ENCODE measurements at places on chromosomes 4 and X.

- no peak for DNase-seq
Observed at GRCh38 chr4:152081024-152081423, 320.2 kb upstream of the GATB start.

GRCh38 chr4:6878451-6879059, 31.1 kb upstream of the TBC1D14 start:
- DNase-seq: no peak

DNA sequence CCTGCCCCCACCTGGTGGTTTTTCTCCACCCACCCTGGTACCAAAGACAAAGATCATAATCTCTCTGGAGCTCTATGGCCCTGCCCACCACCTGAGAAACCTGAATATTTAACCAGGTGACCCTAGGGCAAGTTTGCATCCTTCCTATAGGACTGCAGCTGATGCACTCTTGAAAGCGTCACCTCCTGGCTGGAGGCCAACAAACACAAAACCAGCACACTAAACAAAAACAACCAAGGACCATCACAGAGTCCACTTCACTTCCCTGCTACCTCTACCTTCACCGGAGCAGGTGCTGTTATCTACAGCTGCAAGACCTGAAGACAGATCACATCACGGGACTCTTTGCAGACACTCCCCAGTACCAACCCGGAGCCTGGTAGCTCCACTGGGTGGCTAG, 296.7 kb upstream of the FGF13 start:
- DNase-seq: no peak

GRCh38 chr4:25367004-25367621, 9.9 kb upstream of the ANAPC4 start:
- no peak for DNase-seq

DNA sequence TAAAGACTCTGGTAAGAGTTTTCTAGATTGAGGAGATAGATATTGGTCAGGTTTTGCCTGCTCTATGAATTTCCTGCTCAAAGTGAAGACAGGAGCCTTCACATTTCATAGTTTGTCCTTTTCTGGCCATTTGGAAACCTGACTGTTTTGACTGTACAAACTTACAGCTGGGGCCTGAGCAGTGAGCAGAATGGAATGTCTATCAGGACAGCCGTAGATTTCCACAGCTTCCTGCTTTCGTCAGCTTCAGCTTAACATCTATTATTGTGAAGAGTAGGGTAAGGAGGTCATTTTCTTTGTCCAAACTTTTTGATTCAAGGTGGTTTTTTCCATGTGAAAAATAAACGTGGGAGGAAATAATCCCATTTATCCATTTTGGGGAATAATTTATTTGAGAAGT, 124.3 kb upstream of the DIPK2B start:
- DNase-seq: no peak

- DNase-seq: no peak
Observed at GRCh38 chr4:57971261-57971660, 861.1 kb upstream of the IGFBP7 start.

DNA sequence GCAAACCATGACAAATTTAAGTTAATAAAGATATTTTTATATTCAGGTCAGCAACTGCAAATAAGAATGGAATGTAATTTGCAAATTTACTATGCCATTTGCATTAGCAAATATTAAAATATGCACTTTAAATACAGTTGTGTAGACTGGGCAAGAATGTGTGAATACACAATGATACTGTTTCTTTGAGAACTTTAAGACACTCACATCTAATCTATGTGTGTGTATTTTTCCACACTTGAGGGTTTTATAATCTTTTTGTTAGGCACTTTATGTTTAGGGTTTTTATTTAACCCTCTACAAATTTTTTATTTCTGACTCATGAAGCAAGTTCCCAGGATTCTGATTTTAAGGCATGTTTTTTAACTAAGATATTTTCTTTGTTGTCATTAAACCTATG, 23.9 kb upstream of the NDNF start:
- DNase-seq: no peak

GRCh38 chr4:83701041-83701440, 165.1 kb downstream of the GPAT3 start:
- DNase-seq: no peak

DNA sequence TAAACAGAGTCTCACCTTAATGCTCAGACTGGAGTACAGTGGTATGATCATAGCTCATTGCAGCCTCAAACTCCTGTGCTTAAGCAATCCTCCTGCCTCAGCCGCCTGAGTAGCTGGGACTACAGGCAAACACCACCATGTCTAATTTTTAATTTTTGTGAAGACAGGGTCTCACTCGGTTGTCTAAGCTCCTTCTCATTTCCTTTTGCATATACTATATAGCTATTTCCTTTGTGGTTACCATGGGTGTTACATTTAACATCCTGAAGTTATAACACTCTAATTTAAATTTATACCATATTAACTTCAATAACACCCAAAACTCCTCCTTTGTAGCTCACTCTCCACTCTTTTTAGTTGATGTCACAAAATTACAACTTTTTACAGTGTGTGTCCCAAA, 114.3 kb downstream of the DCK start:
- no peak for DNase-seq

DNA sequence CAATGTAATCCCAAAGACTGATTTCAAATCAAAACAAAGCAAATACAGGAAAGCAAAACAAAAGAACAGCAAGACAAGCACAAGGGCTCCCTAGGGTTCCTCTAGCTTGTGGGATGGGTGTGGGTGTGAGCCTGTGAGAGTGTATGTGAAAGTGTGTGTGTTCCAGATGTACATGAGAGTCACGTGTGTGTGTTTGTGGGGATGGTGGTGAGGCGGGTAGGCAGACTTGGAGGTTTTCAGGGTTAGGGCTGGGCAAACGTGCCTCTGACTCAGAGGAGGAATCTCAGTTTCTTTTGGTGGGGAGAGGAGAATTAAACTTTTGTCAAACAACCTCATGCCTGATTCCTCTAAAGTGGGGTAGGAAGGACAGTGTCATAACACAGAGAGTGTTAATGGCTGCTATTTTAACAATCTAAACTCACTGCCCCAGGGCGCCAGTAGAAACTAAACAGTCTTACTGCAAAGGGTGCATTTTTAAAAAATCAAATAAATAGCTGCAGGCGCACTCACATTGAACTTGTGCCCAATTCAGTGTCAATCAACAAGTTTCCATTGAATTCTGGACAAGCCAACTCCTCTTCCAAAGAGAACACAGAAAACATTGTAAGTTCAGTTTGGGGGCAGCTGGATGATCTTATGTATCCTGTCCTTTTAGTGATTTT, 51.8 kb downstream of the CHRDL1 start:
- no peak for DNase-seq

DNA sequence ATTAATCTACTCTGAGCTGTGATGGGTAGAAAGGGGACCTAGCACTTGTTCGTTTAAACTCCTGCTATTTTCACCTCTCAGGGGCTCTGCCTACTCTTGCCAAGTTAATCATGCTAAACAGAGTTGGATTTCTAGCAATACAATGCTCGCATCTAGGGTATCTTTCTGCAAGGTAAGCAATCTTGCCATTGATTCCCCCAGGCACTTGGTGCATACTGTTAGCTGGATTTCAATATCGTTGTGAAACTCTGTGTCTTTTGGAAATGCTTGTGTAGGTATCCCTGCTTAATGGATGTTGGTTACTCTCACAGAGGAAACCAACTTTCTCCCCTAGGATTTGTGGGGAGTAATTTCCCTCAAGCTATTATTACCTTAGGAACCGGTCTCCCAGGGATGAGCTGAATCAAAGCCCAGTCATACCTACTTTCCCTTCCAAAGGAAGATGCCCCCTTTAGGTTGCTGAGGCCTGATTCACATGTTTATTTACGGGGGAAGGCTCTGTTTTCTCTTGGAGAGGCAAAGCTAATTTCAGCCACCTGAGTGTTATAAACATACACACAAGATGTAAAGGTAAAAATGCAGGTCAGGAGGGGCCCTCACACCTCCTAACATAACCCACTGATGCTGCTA, 366.8 kb downstream of the FBXW7 start:
- no peak for DNase-seq

GRCh38 chr4:24473309-24473721, 111.0 kb downstream of the DHX15 start:
- peak; percentile 12 for DNase-seq

GRCh38 chrX:80335062-80335830, 85.0 kb upstream of the TENT5D start:
- DNase-seq: no peak

GRCh38 chrX:44874420-44875184, 1.6 kb downstream of the KDM6A start:
- peak; percentile 1 for DNase-seq

GRCh38 chrX:112913807-112914206, 73.2 kb upstream of the AMOT start:
- DNase-seq: no peak

DNA sequence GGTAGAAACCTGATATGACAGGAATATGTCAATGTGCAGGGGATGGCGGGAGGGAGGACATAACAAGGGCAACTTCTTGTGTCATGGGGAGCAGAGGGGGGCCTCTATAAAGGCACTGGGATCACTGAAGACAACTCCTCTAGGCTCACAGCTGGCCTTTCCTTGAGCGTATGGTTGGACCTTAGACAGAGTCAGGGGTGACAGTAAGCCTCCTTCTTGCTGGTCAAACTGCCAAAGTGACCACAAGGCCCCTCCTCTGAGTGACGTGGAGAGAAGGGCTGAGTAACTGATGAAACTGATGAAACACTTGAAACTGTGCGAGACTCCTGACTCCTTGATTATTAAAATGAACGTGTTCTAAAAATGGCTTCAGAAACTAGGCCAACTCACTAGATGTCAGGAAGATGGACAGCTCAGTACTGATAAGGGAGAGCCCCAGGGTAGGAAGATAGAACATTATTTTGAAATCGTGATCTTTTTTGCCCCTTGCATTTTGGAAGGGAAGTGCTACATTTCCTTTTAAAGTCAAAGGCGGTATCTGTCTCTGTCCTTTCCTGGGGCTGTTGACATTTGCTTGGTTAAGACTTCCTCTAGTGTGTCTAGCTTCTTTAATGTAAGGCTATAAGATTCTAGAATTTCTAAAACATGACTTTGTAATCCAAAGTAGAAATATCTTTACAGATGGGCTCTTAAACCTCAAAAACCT, 1.6 kb downstream of the RAB33A start:
- peak; percentile 55 for DNase-seq

DNA sequence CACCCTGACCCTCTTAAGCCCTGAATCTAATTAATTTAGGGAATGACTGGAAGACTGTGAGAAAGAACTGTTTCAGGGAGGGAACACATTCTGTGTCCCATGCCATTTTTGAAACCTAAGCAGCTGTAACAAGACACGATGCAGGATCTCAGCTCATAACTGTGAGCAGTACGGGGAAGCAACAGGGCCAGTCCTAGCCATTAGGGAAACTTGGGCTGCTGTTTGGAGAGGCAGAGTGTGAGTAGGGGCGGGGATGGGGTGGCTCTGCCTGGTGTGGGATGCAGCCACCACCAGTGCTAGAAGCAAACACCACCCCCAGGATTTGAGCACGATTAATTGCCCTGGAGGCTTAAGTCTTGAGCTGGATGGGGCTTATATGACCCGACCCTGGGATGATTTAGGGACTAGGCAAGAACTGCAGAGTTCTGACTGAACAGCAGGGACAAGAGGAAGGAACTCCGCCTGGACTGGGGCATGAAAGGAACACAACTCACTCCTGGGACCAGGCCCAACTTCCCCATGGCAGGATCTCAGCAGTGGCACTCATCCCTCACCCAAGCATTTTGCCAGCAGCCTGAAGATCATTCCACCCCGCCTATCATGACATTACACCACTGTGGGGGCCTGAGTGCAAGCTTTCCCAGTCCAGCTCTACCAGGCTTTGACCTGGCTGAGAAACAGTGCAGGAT, 43.1 kb downstream of the ATRX start:
- DNase-seq: no peak

- DNase-seq: no peak
Observed at GRCh38 chr4:1623400-1623799, 60.7 kb downstream of the FAM53A start.

GRCh38 chr4:2743518-2744445, 12.4 kb downstream of the TNIP2 start:
- DNase-seq: no peak

DNA sequence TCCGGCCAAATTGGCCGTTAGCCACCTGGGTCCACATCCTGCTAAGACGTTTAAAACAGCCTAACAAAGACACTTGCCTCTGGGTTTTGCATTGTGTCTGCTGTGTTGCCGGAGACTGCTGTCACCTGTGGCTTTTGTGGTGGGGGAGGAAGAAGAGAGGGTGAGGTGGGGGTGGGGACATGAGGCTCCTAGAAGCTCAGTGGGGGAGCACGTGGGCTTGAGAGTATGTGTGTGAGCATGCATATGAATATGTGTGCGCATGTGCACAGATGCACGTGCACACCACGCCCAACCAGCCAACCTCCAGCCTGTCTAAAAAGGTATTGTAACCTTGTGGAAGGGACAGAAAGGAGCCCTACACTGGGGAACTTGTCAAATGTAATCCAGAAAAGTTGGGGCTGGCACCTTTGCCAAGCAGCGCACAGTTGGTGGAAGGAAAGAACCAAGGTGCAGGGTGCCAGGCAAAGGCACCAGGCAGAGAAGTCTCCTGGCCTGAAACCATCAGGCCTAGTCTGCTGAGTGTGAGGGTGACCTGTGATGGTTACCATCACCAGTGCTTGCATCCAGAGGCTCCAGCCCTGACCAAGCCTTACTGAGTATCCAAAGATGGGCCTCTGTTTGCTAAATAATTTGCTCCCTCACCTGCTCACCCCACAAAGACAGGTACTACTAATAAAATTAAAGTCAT, 10.1 kb upstream of the SASH3 start:
- no peak for DNase-seq

- no peak for DNase-seq
Observed at GRCh38 chr4:109083911-109084310, 218.5 kb downstream of the COL25A1 start.

GRCh38 chr4:7664106-7664505, 229.4 kb upstream of the PSAPL1 start:
- no peak for DNase-seq

DNA sequence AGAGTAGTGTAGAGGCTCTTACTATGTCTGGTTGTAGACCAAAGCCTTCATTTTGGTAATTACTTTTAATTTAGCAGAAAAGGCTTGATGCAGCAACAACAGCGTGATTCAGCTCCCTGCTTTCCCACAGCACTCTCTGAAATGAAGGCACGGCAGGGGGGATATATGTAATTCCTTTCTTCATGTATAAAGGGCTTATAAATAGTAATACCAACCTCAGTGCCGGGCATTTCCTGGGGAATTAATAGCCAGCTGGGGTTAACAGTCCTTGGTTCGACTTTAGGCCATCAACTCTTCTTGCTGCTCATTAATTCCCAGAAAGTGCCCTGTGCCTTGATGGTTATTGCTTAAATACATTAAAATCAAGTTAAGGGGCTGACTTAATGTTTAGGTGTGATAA, 669.0 kb downstream of the ZNF674 start:
- no peak for DNase-seq

GRCh38 chr4:176781739-176782100, 11.0 kb downstream of the VEGFC start:
- no peak for DNase-seq

GRCh38 chrX:100687546-100687945, 43.5 kb downstream of the SRPX2 start:
- no peak for DNase-seq

DNA sequence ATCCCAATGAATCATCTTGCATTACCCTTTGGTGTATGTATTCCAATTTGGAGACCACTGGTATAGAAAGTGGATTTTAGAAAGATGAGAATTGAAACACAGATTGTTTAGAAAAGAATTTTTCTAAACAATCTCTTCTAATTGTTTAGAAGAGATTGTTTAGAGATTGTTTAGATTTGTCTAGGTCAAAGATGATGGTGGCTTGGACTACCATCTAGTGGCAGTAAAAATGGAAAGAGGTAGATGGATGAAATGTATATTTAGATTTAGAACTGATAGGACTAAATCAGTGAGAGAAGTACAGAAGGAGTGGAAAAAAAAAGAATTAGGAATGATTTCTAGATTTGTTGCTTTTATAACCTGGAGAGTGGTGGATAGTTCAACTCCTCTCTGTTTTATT, 70.6 kb downstream of the ARSJ start:
- DNase-seq: no peak

Data from stimulated activated naive CD8-positive, alpha-beta T cell treated with anti-CD3 and anti-CD28 coated beads, Interleukin-15, amount 100 ng/mL, for 72 hours (primary cell).